ENCODE measurements at places on chromosomes 1 and 21.

GRCh38 chr1:82560566-82560965 lies 759.8 kb downstream of the ADGRL2 start:
- no peak for DNase-seq

GRCh38 chr1:15885701-15886610 lies 38.4 kb downstream of the SPEN start:
- no peak for DNase-seq

GRCh38 chr1:31790641-31791091 lies 25.2 kb downstream of the SPOCD1 start:
- no peak for DNase-seq

DNA sequence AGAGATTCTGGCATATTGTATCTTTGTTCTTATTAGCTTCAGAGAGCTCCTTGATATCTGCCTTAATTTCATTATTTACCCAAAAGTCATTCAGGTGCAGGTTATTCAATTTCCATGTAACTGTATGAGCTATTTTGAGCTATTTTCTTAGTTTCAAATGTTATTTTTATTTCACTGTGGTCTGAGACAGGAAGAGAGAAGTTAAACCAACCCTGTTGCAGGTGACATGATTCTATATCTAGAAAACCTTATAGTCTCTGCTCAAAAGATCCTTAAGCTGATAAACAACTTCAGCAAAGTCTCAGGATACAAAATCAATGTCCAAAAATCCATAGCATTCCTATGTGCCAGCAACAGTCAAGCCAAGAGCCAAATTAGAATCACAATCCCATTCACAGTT lies 1644.0 kb upstream of the B3GALT2 start:
- DNase-seq: no peak

DNA sequence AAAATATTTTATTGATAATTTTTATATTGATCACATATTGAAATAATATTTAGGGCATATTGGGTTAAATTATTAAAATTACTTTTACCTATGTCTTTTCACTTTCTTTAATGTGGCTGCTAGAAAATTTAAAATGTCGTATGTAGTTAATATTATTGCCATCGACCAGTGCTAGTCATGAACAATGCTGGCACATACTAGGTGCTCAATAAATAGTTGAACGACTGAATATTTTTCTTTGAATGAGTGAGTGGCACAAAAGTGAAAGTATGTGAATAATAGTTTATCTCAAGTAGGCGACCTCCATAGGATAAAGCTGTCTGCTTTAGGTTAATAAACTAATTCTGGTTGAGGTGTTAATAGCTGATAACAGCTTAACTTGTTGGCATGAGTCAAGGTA lies 150.8 kb upstream of the FGGY start:
- DNase-seq: no peak

- no peak for DNase-seq
Measured at GRCh38 chr1:27931759-27932158, 3.0 kb upstream of the SMPDL3B start.

DNA sequence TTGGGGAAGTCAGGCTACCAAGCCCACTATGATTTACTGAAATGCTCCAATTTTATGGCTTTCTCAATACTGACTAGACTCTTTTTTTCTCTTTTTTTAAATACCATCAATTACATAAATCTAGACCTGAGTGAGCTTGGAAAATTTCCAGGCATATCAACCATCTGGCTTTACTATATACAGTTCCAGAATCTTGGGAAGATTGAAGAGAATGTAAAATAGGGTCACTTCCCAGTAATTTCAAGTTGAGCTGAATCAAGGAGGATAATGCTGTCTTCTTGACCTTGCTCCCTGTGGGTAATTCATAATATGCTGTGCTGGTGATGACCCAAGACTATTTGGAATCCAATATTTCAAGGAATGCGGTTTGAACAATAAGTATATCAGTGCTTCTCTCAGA lies 108.1 kb downstream of the MAP3K21 start:
- no peak for DNase-seq

DNA sequence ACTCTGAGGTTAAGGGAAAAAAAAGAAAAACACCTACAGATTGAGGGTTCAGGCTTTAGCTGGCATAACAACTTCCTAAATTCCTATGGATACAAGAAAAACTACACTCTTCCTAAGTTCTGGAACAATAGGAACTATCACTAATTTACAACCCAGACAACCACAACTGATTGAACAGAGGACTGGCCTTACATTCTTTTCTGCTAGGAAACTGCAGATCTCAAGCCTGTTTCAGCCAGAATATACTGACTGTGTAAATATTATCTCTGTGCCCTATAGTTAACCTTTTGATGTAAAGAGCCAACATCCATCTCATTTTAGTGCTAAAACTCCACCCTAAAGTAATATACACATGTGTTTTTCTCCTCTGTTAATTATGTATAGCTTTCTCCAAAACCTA lies 1186.5 kb upstream of the TMPRSS15 start:
- DNase-seq: no peak

- DNase-seq: no peak
Measured at GRCh38 chr1:44049839-44050238, 18.6 kb upstream of the SLC6A9 start.

GRCh38 chr1:232335261-232335660 lies 294.7 kb downstream of the SIPA1L2 start:
- no peak for DNase-seq

GRCh38 chr1:55007625-55008024 lies 8.9 kb downstream of the BSND start:
- DNase-seq: no peak

DNA sequence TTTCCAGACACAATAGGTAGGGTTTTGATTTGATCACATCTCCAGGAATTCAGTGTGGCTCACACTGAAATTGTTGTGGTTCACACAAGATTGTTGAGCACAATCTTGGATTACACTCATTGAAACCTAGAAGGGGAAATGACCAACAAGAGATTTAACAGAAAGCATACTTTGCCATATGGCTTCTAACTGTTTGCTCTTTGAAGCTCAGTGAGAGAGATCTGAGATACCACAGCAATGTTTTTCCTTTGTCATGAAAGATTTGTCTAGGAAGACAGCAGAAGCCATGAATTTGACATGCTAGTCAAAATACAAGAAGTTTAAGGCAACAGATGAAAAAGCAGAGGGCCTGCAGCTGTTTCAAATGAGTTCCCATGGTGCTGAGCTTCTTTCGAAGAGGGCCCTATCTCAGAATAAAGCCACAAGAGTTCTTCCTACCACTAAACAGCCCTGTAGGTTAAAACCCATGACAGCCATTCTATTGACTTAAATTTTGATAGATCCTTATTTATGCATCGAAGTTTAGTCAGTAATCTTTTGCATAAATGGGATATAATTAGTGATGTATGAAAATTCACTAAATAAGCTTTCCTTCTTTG lies 650.4 kb downstream of the LTN1 start:
- no peak for DNase-seq

- DNase-seq: no peak
Measured at GRCh38 chr1:196481616-196482015, 126.6 kb downstream of the KCNT2 start.

DNA sequence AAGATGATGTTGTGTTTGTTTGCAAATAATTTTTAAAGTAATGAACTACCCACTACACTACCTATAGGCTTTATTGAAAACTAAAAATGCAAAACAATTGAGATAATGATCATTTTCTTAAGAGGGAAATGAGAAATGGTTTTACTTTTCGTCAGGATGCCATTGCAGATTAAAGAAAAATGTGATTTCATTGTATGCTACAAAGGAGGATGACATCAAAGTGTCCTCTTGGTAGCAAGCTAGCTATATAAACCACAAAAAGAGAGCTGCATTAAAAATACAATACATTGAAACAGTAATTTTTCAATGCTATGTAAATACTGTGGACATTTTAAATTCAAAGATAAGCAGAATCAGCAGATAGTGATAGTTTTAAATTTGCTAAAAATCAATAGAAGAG lies 87.5 kb upstream of the DPYD start:
- DNase-seq: no peak
